ENCODE measurements at places on chromosomes 6 and 20. TPM values are rescaled to one million over a fixed set of nuclear protein-coding genes. Genes with fewer than 3 reads are reported as not detected.

- DNase-seq = no peak
Observed at GRCh38 chr6:166620478-166621113, 6.5 kb downstream of the RPS6KA2 start.

Gene ACTR5
- 6.2 TPM for total RNA-seq

DNA sequence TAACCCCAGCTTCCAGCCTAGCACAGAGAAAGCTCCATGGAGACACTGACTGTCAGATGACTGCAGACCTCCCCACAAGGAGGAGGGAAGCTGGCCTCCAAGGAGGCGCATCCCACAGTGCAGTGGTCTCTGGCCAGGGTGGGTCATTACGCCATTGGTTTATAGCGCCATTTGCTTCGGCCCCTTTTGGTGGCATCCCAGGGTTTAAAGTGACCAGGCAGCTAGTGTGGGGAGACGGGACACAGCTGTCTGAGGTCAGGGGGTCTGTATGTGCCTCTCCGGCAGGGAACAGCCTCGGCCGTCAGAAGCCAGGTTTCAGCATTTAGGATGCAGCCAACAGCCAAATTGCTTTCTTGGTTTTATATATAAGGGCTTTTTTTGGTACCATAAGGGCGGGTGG is 15.8 kb upstream of the PMEPA1 start:
- DNase-seq = no peak

DNA sequence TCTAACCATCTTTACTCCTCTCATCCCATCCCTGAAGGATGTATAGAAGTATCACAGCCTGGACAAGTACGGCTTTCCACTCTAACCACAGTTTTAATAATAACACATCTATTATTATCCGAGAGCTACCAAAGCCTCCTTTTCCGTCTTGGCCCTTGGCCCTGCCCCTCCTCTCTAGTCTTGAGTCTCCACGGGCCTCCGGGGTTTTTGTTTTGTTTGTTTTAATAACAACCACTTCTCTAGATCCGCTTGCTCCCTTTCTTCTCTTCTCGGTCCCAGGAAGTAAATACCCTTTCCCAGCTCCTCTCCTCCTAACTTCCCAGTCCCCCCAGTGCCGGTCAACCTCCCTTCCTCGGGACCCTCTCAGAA is 661 bp downstream of the LCA5 start:
- no peak for DNase-seq

Gene POU3F2
- not detected for total RNA-seq

Gene CYP21A2
- 0.72 TPM for total RNA-seq

DNA sequence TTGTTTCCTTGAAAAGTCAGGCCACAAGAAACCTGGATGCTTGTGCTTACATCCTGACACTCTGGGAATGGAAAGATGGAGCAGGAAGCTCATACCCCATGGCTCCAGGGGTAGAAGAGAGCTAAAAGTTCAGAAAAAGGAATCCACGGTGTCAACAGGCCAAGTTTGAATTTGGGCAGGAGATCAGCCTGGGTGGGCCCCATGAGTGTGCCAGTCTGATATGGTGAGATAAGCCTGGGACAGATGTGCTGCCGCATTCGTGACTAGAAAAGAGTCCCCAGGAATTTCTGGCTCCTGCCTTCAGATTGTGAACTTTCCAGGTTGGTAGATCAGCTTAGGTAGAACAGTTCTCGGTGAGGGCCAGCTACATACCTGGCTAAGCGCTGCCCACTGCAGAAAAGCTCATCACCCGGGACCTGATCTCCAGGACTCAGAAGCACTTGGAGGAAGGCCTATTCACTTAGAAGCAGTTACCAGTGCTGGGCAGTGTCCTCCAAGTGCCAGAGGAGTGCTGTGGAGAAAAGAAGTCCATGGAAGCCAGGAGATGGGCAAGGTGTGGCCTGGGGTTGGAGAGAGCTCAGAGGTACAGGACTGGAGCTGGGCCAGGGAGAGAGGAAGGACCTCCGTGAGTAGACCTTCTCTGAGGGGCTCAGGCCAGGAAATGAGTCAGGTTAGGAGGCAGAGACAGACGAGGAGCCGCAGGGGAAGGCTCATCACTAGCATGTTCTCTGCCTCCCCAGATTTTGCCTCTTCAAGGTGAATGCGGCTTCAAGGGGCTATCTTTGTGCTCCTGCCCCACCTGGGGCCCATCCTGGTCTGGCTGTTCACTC is at the start of gene TSPO2:
TSPO2 (plus strand) TSS at position 242 of the 830 bp plus-strand sequence; CDS start at position 761, 519 bp downstream.
- peak; percentile 38 for DNase-seq

DNA sequence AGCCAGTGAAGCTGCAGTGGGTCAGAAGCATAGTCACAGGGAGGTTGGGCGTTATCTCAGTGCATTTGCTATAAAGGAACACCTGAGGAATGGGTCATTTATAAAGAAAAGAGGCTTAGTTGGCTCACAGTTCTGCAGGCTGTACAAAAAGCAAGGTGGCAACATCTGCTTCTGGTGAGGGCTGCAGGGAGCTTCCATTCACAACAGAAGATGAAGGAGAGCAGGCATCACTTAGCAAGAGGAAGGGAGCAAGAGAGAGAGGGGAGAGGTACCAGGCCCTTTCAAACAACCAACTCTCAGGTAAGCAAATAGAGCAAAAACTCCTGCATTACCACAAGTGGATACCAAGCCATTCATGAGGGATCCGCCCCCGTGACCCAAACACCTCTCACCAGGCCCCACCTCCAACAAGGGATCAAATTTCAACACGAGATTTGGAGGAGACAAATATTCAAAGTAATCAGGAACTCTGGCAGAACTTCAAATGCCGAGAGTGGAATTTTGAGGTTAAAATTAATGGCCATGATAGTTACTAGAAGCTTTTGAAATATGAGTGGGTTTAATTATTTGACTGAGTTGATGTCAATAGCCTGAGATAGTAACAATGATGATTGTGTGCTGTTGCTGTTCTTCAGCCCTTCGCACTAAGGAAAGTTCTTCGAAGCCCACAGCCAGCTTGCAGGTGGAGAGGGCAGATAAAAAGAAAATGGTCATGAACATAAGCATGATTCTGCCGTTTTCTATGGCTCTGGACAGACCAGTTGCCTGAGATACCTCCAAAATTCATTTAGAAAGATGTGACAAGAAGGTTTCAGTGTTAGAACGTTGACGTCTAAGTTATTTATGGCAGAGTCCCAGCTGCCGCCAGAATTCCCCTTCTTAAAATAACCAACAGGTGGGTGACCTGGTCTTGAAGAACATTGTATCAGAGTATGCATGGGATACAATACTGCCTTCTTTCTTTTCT is 55.3 kb upstream of the ADTRP start:
- DNase-seq = no peak

GRCh38 chr6:167676000-167676665 is 150.6 kb upstream of the AFDN start:
- DNase-seq = no peak

DNA sequence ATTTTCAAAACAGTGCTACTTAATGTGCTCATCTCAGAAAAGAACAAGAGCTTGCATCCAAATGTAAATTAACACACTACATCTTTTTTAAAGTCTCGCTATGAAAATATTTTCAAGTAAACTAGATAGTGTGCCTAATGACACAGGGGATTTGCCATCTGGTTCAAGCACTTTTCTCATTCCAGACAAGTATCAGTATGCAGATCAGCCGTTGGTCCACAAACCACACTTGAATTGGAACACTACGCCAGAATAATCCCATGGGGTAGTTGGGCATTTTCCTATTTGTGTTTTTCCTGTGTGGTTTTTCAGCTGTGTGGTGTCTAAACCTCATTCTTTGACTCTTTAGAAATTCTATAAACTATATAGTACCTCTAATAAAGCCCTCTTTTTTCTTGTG is 256.2 kb downstream of the EPHA7 start:
- no peak for DNase-seq

Gene TRIM40
- not detected for total RNA-seq

DNA sequence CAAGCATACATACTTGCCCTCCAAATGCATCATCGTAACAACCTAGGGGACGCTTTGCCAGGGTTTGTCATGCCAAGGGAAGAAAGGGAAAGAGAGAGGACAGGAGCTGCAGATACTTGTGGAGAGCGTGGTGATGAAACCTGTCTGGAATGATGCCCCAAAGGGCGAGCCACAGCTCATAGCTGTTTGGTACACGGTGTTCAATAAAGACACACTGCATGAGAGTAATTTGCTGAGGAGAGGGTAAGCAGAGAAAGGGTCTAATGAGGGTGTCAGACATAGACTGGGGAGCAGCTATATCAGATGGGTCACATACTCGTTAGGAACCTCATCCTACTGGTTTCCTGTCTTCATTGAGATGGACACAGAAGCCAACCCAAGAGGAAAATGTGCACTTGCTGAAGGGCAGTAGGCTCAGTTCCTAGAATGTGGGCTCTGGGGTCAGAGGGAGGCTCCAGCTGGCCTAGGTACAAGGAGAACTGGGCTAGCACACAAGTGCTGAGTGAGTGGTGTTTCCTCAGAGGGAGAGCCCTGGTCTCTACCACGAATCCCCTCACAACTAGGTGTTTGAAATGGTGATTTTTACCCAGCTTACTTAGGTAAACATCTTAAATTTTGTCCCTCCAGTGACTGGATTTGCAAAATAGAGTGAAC is 5.2 kb upstream of the FOXO3 start:
- no peak for DNase-seq

DNA sequence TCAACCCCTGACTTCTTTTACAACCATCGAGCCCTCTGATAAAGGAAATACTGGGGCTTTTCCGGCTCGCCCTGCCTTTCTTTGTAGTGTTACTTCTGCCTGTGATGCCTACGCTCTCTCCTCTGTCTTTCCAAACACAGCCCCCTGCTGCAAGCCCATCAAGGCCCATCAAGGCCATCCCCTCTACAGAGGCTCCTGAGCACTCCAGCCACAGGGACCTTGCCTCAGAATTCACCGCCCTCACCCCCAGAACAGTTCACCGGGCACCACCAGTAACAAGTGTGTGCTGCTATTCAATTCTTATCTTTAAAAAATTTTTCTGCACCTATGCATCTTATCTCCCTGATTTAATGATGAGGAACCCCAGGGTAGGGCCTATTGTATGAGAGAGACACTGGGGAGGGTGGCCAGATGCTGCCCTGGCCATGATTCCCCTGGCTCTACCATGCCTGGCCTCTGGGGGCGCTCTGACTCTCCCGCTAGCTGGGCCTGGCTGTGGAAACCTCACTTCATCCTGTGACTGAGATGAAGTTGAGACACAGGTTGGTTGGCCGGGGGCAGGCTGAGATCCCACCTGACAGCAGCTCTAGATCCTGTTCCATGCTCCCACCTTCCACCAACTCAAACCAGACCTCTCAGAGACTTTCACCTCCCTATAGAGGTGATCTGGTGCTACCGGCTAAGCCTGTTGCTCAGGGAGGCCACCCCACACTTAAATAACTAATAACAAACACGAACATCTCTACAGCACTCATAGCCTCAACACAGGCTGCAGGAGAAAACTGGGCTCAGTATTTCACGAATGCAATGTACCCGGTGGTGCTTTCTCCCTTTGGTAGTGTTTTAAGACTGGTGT is 19.2 kb upstream of the GLP1R start:
- peak; percentile 55 for DNase-seq

GRCh38 chr6:37316071-37316470 is 37.7 kb upstream of the RNF8 start:
- DNase-seq = no peak

DNA sequence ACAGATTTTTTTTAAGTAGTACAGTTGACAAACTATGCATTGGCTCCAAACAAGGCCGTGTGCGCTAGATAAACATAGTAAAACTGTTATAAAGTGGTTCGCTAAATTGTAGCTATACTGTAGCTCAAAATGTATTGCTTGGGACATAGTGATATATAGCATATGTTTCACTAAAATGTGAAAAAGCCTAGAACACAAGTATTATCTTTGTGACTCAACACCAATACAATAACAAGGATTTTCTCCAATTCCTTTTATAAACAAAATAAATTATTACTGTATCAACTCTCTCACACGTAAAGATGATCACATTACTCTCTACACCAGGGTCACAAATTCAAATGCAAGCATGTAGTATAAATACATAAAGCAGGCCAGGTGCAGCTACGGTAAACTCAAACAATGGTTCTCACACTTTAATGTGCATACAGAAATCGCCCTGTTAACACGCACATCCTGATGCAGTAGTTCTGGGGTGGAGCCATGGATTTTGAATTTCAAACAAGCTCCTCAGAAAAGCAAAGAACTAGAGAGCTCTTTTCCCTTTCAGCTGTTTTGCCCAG is 214.6 kb downstream of the GMDS start:
- DNase-seq = no peak

GRCh38 chr6:40688214-40688761 is 101.1 kb upstream of the LRFN2 start:
- DNase-seq = no peak

- DNase-seq = no peak
Observed at GRCh38 chr20:20519269-20519668, 151.4 kb downstream of the INSM1 start.

GRCh38 chr6:161100072-161100471 is 108.5 kb downstream of the MAP3K4 start:
- no peak for DNase-seq

DNA sequence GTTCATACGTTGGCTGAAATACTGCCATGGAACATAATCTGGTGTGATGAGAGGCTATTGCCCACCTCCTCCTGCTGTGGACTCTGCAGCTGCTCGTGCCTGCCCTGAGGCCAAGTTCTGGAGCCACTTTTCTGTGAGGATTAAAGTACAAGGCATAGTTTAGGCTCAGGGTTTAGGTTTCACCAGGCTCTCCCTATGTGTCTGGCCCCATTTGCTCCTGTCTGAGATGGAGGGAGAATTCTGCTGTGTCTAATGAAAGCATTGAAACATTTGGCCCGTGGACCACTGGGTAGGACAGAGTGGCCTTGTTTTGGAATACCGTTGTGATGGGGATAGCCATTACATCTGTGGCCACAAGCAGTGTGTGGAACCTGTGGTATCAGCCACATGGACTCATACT is 5.9 kb downstream of the WRNIP1 start:
- no peak for DNase-seq

Gene ID1
- 56.3 TPM for total RNA-seq

Gene CCN6
- total RNA-seq = 6.8 TPM

Gene OR12D3
- not detected for total RNA-seq

- no peak for DNase-seq
Observed at GRCh38 chr6:52373151-52373690, 11.3 kb downstream of the PAQR8 start.
